ENCODE measurements at places on chromosomes 7 and 10.

- no peak for DNase-seq
These were observed 106.8 kb upstream of the FGL2 start for GRCh38 chr7:77306231-77307067.

DNA sequence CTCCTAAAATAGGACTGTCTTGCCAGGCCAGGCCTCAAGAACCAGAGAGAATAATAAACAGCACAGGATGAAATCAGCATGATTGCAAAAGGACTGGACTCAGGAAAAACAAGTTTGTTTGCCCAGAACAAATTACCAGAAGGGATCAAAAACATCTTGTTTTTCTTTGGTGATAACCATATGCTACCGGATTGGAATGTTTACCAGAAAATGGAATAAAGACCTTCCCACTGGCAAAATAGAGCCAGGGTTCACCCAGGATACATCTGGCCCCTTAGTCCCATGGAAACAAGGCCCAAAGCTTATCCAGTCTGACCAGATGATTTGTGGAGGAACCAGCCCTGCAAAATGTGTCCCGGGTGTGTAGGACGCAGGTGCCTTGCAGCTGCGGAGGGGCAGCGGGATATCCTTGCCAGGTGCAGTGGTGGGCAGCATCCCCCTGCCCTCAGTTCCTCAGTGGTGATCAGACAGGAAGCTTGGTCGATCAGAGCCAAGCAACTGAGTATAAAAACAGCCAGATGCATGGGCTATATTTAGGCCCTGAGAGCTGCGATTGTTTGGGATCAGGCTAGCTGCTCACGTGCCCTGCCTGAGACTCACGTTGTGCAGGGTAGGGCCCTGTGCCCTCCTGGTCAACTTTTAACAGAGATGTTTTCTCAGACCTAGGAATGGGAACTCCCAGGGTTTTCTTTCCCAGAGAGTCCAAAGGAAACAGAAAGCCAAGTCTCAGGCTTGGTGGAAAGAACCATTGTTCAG, 4.6 kb upstream of the ZNF22 start:
- DNase-seq = no peak

GRCh38 chr10:4894335-4894734, 68.3 kb downstream of the AKR1E2 start:
- DNase-seq = no peak

- DNase-seq = no peak
These were observed 143.5 kb upstream of the TRIM24 start for GRCh38 chr7:138316421-138317043.

GRCh38 chr10:8400892-8401291, 346.4 kb downstream of the GATA3 start:
- no peak for DNase-seq

DNA sequence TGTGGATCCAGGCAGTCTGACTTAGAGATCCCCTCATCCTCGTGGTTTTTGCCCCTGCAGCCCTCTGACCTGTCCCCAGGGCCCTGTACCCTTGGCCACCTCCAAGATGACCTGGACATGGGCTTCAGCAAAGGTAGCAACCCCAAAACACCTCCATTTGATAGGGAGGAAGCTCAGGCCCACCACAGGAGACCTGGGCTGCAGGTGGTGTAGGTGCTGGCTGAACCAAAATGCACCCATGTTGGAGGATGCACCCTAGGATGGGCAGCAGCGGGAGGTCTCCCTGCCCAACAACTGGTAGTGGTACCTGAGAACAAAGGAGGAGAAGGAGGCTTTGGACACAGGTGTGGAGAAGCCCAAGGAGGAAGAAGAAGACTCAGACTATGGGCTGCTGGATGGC, 188.7 kb downstream of the ZNF716 start:
- no peak for DNase-seq

- DNase-seq = no peak
These were observed 62.2 kb downstream of the GRID1 start for GRCh38 chr10:86304436-86304835.

GRCh38 chr7:129257168-129257567, 32.3 kb downstream of the AHCYL2 start:
- no peak for DNase-seq

GRCh38 chr10:85420501-85421191, 945.9 kb downstream of the GRID1 start:
- DNase-seq = no peak

DNA sequence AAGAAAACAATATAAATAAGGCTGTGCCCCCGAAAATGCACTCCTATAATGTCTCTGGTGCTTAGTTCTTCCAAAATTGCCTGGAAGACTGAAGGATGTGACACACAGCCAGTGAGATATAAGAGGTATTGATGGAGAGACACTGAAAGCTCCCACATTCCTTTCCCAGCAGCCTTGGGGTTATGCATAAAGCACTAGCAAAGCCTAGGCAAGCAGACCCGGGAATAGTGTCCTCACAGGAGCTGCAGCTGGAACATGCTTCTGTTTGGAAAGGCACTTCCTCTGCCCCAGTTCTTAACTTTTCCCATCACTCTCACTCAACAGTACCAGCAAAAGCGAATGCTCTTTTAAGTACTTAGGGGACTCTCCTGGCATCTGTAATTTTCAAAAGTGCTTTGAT, 178.0 kb downstream of the AMPH start:
- DNase-seq = no peak

GRCh38 chr7:130022623-130023175, 28.5 kb downstream of the ZC3HC1 start:
- DNase-seq = no peak

GRCh38 chr7:47449810-47450590, 131.9 kb downstream of the TNS3 start:
- no peak for DNase-seq

DNA sequence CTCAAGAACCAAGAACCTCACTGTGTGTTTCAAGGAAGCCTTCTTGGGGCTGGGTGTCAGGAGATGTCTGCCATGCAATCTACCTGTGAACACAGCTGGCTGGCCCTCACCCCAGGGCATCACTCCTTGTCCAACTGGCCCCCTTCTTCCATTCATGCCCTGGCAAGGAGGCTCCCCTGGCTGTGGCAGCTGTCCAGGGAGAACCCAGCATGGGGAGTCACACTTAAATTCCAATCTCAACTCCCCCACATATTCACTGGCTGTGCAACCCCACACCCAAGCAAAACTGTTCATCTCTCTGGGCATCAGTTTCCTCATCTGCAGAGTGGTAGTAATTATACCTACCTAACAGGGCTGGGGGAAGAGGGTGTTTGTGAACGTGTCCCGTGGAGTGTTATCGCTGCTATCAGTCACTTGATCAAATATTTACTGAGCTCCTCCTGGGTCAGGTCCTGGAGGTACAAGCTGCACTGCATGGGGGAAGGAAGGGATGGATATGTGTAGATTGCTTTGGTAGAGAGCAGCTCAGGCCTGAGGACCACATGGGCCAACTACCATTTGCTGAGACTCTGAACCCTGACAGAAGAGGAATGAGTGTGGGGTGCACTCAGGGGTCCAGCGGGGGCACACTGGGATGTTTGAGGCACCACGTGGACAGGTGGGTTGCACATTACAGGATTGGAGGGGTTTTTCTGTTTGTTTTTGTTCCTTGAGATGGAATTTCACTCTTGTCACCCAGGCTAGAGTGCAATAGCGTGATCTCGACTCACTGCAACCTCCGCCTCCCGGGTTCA, 2.1 kb upstream of the GPRIN2 start:
- DNase-seq = no peak

GRCh38 chr10:110094786-110095185, 87.0 kb downstream of the ADD3 start:
- DNase-seq = no peak
